ENCODE measurements at places on chromosomes 1 and 21.

GRCh38 chr1:228781161-228781808, 46.0 kb downstream of the RHOU start:
- no peak for DNase-seq

DNA sequence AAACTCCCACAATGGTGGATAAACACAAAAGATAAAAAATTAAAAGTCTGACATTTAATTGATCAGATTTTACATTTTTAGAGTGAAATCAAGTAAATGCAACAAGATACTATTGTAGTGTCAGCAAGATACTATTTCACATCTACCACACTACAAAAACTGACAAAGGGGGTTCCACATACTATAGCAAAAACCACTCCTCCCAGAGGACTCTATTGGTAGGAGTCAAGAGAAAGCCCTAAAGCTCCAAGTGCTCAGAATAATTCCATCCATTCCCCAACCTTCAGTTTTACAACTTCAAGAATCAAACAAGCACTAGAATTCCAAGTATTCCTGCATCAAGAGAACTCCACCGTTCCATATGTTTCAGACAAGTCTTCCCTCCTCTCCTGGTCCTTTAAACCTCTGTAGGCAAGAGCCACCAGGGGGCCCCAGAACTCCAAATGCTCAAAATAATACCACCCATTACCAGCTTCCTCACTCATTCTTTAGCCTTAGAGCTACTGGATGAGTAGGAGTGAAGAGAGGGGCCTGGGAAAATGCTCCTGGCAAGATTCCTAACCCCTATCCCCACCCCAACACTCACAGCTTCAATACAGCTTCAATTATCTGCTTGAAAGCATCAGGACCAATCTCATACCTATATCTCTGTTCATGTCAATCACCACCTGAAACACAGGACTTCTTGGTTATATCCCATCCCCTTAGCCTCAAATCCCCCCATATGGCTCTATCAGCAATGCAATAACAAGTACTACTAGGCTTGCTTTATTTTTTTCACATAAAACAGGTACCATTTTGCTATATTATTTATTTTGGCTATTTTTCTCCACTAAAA, 9.9 kb downstream of the TOR1AIP2 start:
- no peak for DNase-seq

DNA sequence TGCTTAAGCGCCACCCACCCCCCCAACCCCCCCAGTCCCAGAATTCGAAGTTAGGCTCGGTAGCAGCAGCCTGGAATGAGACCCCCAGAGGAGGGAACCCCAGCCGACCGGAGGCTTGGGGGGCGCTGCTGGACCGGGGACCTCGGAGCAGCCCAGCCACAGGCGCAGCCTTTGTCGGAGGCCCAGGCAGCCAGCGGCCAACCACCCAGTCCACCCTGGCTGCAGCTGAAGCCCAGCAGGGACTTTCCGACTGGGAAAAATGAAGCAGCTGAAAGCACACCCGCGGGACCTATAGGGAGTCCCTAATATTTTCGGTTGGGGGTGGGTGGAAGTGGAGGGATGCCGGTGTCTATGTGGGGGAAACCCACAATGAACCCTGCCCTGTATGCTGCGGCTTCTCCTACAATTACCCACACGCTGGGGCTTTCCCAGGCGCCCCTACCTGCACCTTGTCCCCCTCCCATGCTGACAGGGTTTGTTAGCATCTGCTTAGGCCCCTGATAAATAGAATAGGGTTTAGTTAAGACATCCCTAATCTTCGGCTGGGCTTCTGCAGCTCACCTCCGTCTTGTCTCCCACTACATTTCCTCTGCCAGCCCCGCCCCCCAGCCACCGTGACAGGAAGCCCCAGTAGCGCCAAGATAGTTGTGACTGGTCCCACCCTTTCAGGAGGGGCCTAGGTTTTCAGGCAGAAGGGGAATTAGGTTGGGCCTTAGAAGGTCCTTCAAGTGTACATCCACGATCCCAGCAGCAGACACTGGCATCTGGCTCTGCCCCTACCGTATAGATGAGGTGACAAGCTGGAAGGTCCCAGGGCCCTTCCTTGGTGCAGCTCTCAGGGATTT, 838 bp downstream of the CCDC28B start:
- no peak for DNase-seq

DNA sequence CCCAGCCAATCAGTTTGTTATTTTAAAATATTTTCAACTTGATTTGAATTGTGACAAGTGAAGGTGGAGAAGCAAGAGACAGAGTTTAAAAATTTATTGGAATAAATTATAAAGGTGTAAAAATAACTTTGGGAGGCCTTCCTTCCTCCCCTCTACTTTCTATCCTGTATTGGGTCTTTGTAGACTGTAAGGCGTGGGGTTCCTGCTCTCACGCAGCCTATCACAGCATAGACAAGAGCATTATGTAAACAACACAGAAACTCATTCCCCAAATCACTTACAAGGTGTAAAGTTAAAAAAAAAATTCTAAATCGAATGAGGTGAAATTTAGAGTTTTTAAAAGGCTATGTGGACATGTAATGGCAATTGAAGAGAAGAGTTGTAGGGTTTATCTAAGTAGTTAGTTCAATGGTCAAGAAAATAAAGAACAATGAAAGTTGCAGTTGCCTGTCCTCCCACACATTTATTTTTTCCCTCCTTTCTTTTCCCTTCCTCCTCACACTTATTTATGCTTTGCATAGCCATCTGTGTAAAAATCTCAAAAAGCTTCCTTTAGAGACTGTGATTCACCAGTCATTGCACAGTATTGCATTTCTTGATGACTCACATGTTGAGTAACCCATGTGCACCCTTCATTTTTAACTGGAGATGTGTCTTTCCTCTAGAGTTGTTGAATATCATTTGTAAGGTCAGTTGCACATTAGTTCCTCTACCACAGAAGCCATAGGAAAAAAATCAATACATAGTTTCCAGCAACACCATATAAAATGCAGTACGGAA, 242.2 kb downstream of the PTPRC start:
- no peak for DNase-seq

GRCh38 chr1:169144941-169145626, 38.6 kb downstream of the ATP1B1 start:
- DNase-seq, result no peak

DNA sequence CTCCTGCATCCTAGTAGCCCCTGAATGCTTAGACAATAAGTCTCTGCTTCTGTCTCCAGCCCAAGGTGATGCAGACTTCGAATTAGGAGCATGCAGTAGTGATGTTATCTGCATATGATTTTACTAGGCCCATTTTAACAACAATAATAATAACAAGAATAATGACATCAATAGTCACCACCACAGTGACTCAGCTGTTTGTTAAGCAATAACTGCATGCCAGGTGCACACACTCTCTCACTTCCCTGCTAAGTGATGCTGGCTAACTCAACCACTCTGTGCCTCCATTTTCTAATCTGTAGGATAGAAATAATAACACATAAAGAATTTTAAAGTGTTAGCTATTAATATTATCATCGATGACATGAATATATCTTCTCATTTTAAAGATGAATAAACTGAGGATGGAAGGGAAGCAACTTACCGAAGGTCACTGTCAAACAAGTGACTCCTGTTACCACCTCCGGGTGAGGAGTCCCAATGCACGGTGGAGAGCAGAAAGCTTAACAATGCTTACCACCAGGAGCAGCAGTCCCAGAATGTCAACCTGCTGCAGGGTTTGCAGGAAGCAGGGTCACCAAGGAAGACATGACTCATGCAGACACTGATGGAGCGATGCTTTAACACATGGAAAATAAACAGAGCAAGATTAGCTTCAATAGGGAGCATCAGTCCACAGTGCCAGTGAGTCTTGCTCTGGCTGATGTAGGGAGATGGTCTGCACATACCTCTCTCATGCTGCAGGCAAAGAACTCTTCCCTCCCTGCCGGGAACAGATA, 290.2 kb downstream of the SPATA17 start:
- DNase-seq, result no peak

GRCh38 chr1:64327119-64327518, 123.7 kb downstream of the UBE2U start:
- DNase-seq, result no peak
